ENCODE measurements at places on chromosomes 6 and 20.

- DNase-seq = no peak
Measured at GRCh38 chr6:6741264-6741663, 152.7 kb downstream of the LY86 start.

DNA sequence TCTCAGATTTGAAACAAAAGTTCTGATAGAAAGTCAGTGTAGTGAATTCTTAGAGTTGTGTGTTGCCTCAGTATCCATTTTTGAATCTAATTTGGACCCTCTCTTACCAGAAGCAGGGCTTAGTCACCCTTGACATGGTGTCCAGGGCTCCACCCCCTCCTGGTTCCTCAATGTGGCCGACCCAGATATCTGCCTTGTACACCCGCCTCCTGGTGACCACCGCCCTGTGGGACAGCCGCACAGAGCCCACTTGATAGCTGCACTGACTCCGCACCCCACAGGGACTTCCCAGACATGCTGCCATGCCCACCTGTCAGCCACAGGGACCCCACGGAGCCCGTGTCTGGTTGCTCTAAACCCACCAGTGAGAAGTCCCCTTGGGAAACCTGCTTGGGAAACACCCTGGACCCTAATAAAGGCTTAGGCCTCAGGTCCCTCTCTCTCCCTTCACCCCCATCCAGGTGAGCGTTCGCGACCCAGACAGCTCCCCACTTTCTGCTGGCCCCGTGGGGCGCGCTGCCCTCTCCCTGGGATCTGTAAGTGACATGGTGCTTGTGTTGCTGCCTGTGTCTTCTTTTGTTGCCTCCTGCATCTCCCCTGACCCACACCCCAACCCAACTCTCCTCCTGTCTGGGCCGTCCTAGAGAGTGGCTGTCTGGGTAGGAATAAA, 47.2 kb upstream of the SYNDIG1 start:
- DNase-seq = no peak

DNA sequence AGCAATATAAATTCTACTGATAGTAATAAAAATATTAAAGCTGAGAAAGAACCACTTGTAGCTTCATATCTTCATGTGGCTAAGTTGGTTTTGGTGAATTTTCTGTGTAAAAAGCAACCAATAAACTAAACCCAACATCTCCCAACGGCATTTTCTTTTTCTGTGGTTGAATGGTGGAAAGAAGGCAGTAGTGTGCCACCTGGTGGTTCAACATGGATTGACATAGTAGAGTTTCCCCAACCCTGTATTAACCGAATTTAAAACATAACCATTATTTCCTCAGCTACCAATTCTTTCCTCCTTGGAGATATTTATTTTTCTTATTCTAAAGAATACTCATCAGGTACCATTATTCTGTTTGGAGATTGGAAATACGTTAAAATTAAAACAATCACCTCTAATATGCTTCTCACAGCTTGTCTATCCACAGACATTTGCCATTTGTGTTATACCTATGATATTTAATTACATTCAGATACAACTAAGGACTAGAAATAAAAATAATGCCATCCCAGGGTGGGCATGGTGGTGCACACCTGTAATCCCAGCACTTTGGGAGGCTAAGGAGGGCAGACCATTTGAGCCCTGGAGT, 117.1 kb upstream of the EEF1E1 start:
- peak; percentile 19 for DNase-seq

DNA sequence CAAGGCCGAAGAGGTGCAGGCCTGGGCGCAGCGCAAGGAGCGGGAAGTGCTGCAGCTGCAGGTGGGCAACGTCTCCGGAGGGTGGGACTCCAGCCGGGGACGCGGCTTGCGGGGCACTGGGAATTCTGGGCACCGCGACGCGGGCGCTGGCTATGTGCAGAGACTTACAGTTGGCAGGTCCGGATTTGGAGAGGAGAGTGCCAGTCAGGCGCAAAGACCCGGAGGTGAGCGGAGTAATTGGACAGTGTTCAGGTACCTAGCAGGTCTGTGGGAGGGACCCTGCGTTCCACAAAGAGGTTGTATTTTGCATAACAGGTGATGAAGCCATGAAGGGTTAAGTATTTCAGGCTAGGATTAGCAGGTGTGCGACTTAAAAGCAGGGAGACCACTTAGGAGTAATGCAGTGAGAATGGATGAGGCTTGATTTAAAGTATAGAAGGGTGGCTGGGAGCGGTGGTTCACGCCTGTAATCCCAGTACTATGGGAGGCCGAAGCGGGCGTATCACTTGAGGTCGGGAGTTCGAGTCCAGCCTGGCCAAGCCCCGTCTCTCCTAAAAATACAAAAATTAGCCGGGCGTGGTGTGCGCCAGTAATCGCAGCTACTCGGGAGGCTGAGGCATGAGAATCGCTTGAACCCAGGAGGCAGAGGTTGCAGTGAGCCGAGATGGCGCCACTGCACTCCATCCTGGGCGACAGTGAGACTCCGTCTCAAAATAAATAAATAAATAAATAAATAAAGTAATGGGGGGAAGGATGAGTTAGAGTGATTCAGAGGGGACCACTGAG, 1.0 kb downstream of the MRPS26 start:
- no peak for DNase-seq

GRCh38 chr6:119112812-119113530, 34.5 kb upstream of the FAM184A start:
- no peak for DNase-seq

DNA sequence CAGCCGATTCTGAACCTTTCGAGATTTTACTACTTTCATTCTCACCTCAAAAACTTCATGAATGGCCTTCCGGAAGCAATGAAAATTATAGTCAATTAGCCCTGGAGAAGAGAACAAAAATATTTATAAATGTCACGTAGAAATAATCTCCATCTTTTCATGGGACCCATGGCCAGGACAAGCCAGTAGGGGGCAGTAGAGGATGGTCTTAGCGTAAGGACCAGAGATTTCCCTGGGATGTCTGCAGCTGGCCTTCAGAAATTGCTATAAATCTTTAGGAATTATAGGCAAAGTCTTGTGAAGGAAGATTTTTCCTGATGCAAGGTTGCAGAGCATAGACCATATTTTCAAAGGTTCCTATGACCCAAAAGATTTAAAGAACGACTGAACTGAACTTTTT, 15.6 kb upstream of the UBE2J1 start:
- DNase-seq = no peak

- DNase-seq = no peak
Measured at GRCh38 chr6:108118810-108119768, 44.5 kb upstream of the OSTM1 start.

- DNase-seq = no peak
Measured at GRCh38 chr20:11376998-11377397, 540.7 kb upstream of the BTBD3 start.

GRCh38 chr20:37311710-37312355, 22.4 kb downstream of the MANBAL start:
- DNase-seq = no peak

DNA sequence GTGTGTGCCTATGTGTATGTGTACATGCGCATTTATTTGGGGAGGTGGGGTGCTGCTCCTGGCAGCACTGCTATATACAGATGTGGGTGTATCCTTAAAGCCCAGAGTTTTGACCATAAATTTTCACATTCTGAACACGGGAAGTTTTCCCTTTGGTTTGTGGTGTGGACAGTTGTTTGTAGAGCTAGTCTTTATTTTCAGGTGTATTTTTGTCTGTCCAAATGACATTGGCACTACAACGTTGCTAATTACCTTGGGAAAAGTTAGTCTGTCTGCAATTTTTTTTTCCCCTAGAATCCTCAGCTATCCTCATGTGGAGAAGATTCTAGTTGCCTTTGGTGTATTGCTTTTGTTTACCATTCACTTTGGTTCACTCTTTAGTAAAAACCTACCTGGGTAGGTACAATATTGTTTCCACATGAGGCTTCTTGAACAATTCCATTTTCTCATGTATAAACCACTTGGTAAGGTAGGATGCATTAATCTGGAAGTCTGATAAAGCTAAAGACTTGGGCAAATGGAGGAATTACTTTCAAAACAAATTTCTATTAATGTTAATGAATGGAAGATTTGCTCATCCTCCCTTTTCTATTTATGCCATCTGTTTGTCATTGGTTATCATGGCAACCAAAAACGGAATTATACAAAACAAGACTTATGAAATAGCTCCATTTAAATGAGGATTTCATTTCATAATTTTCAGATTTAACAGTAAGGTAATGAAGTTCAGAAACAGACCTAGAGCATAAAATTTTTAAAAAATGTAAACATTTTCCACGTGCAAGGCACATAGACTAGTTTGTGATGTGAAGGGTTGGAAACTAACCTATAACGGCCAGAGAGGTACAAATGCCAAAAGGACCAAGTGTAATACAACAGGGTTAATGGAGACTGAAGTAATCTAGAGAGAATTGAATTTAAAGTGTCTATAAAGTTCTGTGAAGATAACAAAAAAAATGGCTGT, 3.9 kb downstream of the CCN2 start:
- no peak for DNase-seq

DNA sequence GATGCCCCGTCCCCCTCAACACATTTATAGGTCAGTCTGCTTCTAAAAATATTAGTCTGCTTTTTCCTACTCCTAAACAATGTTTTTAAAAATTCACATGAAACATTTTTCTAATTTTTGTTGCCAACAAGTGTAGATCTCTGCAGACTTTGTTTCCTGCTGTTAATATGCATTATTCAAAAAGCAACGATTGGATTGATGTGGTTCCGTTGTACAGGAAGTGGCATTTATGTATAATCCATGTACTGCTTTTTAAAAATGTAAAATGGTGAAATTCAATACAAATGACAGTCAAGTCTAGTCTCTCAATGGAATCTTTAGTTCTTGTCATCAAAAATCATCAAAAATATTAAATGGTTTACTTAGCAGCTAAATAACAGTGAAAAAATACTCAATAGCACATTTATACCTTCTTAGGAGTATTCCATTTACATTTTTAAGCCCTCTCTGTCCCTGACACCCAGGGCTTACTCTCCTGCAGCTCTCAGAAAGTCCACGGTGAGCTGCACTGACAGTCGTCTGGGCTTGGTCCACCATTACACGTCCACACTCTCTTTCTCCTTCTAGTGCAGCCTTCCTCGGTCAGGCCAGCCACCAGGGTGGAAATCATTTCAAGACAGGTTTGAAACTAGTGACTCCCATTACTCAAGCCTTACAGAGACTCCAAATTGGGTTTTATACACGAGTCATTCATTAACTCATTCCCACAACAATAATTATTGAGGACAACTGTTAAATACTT, 211.5 kb downstream of the TMEM200A start:
- DNase-seq = no peak

DNA sequence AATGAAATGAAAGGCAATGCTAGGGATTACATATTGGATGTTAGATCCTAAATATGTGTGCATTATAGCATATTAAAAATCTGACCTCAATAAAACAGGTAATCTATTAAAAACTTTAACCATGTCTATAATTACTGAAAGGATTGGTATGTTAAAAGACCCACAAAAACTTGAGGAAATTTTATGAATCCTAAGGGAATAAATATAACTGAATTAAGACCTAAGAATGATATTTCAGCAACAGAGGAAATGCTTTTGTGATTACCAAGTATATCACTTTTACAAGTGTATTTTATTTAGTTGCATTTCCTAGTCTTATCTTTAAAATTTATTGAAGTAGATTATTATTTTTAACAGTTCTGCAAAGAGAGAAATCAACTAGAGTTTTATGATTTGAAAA, 571.5 kb downstream of the HDGFL1 start:
- DNase-seq = no peak

DNA sequence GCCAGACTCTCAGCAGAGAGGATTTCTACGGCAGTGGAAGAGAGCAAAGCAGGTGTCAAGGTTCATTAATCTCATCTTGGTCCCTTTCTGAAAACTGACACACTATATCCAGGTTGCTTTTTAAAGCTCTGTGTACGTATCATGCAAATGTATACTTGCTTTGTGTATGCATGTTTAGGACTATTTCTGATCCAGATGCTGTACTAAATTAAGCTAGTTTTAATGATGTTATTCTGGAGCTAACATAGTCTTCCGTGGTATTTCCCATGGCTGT, 59.2 kb upstream of the SNX9 start:
- DNase-seq = no peak

- no peak for DNase-seq
Measured at GRCh38 chr6:52233975-52234823, 10.1 kb downstream of the IL17F start.

DNA sequence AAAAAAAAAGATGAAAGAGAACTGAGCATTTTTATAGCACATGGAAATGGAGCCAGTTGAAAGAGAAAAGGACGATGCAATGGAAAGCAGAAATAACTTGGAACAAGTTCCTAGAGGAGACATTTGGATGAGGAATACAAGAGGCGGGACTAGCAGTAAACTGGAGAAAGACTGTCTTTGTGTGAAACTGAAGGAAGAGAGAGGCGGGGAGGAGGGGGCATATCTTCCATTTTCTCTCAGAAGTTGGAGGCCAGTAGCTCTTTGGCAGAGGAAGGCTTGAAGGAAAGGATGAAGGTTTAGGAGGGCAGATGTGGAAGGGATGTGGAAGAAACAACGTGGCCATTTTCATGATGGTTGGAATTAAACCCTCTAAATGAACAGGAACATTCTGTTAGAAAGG, 33.0 kb upstream of the ADGRF1 start:
- no peak for DNase-seq

GRCh38 chr6:32216998-32217397, 6.9 kb downstream of the NOTCH4 start:
- DNase-seq = no peak

DNA sequence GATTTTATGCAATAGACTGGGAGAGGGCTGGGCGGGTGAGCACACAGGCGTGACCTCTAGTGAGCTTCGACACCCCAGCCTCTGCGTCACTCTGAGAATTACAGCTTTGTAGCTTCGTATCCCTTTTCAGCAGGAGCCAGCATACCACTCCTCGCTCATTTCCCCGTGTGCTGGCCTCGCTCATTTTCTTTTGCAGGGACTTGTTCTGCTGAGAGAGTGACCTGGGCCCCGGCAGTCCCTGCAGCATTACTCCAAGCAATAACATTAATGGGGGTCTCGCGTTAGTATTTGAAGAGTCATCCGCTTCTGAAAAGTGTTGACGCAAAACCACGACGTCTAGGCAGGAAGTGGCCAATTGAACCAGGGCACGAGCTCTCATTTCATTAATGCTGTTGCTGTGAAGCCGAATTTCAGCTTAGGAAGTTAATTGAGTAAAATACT, 193.7 kb downstream of the QKI start:
- DNase-seq = no peak

GRCh38 chr20:15227102-15227501, 889.7 kb upstream of the FLRT3 start:
- no peak for DNase-seq

GRCh38 chr20:7868108-7868507, 72.2 kb downstream of the HAO1 start:
- no peak for DNase-seq

DNA sequence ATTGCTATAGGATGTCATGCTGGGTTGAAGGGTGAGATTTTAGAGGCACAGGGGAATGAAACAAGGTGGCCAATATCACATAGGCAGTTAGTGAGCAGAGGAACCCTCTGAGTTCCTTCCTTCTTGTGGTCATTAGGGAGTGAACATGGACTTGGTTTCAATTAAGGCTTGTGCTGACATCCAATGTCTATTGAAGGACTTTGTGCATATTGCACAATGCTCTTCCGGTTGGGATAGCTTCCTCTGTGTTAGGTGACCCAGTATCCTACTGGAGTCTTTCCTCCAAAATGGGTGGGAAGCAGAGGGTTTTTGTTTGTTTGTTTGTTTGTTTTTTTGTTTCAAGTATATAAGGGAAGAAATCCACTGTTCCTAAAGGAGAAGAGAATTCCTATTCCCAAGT, 98.5 kb downstream of the HDGFL1 start:
- no peak for DNase-seq

- DNase-seq = no peak
Measured at GRCh38 chr20:13788167-13788834, 3.5 kb downstream of the NDUFAF5 start.

GRCh38 chr6:87431263-87431662, 23.5 kb downstream of the CFAP206 start:
- no peak for DNase-seq

GRCh38 chr6:125733516-125734300, 15.7 kb upstream of the HEY2 start:
- DNase-seq = no peak
